Stimulated activated CD8-positive, alpha-beta memory T cell treated with anti-CD3 and anti-CD28 coated beads, Interleukin-7, amount 100 ng/mL, for 48 hours (primary cell): ENCODE measurements at places on chromosomes 6 and 20.

DNA sequence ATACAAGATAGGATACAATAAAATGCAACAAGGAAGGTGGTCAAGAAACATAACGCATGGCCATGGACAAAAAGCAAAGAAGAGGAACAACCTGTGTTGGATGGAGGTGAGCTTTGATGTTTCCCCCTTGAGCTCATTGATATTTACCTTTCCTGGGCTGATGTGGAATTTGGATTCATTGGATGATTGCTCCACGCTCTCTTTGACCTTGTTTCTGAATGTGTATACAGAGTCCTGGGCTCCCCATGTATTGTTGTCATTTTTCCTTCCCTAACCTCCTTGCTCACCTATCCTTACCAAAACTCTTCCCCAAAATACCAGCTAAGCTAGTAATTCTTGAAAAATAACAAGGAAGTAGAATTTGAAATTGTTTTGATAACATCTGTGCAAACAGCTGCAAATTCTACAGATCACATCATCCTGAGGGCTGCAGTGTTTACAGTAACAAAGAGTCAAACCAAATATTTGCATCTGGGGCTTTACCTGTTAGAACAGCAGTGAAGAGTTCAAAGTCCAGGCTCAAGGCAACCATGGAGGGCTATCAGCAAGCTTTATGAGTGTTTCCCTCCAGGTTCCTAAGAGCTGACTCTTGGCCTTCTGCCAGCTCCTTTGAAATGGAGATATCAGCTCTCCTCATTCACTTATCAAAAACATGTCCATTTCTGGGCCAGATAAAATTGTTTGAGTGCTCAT is 214.3 kb upstream of the MARCKS start:
- DNase-seq, result no peak

DNA sequence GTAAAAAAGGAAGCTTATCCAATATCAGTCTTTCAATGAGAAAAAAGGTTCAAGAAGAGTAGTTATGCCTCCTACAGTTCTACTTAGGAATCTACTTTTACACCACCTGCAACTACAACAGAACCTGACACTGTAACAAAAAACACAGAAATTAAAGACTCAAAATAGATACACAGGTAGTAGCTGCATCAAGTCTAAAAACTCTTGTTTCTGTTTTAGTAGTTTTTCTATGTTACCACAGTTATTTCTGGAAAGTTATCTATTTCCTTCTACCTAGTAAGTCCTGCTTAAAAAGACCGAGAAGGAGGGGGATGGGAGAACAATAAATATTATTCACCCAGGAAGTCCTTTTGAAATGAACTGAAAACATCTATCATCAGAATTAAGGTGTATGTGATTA is 52.5 kb downstream of the ATG5 start:
- no peak for DNase-seq

DNA sequence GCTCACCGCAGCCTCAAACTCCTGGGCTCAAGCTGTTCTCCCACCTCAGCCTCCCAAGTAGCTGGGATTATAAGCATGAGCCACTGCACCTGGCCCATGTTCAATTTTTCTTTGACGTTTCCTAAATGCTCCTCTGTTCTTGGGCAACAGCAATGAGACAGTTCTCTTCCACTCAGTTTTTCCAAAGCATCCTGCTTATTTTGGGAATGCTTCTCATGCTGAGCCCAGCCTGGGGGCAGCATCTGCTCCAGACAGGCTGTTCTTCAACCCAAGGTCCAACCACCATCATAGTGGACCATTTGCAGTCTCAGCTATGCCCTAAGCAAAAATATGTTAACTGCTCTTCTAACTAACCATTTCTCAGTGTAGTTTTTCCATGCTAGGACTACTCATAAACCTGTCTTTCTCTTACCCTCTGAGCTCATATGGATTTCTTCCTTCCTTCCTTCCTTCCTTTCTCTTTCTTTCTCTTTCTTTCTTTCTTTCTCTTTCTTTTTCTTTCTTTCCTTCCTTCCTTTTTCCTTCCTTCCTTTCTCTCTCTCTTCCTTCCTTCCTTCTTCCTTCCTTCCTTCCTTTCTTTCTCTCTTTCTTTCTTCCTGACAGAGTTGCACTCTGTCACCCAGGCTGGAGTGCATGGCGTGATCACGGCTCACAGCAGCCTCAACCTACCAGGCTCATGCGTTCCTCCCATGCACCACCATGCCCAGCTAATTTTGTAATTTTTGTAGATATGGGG is 48.4 kb downstream of the GCNT2 start:
- no peak for DNase-seq

GRCh38 chr6:135271626-135272025 is 90.5 kb downstream of the MYB start:
- no peak for DNase-seq

GRCh38 chr6:93675856-93676417 is 256.6 kb upstream of the EPHA7 start:
- no peak for DNase-seq

- no peak for DNase-seq
These were observed 569.8 kb downstream of the QKI start for GRCh38 chr6:163984124-163984936.

DNA sequence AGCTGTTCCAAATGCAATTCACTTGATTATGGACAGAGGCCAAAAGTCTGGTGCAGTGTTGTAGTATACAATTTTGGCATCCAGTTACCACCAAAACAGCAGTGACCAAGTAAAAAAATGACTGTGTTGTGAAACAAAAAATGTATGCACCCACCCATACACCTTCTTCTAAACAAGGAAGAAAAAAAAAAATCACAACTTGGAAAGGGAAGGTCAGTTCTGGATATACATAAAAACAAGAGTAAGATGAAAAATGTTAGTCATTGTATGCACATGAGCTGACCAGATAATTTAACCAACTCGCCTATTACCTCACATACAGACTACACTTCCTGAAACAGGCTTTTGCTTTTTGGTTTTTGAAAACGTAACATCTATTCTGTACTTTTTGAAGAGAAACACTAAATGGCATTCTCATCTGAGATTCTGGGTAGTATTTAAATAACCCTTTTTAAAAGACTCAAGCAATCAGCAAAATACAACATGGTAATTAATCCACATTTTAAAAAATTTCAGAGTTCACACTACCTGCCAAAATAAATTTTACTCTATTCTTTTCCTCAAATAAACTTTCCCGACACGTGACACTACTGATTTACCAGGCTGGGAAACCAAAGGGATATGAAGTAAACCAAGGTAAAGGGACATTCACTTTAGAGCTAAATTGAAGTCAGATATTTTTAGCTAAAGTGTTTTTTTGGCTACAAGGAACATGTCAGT is 141.6 kb upstream of the SHLD1 start:
- no peak for DNase-seq

GRCh38 chr6:56532766-56533551 is 109.7 kb downstream of the DST start:
- no peak for DNase-seq

GRCh38 chr6:13885601-13886000 is 39.2 kb upstream of the RNF182 start:
- no peak for DNase-seq
